Stimulated activated CD4-positive, alpha-beta T cell treated with anti-CD3 and anti-CD28 coated beads, Interleukin-2, amount 100 ng/mL, for 24 hours (primary cell): ENCODE measurements at places on chromosomes 2 and 18.

DNA sequence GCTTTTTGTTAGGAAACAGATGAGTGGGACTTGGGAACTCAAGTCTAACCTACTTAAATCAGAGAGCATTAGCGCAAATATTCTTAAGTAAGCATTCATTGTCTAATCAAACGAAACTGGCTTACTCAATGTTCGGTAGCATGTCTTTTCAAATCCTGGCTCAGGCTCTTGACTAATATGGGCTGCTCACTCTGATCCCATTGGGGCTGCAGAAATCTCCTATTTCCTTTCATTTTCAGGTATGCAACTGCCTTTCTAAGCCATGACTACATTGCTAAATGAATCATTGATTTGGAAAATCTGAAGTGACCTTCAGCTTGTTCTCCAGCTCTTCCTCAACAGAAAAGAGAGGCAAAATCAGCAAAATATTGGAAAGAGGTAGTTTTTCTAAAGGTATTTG lies 2084.4 kb upstream of the PIK3C3 start:
- no peak for DNase-seq

GRCh38 chr2:72952110-72952823 lies 34.9 kb downstream of the EMX1 start:
- DNase-seq: no peak

DNA sequence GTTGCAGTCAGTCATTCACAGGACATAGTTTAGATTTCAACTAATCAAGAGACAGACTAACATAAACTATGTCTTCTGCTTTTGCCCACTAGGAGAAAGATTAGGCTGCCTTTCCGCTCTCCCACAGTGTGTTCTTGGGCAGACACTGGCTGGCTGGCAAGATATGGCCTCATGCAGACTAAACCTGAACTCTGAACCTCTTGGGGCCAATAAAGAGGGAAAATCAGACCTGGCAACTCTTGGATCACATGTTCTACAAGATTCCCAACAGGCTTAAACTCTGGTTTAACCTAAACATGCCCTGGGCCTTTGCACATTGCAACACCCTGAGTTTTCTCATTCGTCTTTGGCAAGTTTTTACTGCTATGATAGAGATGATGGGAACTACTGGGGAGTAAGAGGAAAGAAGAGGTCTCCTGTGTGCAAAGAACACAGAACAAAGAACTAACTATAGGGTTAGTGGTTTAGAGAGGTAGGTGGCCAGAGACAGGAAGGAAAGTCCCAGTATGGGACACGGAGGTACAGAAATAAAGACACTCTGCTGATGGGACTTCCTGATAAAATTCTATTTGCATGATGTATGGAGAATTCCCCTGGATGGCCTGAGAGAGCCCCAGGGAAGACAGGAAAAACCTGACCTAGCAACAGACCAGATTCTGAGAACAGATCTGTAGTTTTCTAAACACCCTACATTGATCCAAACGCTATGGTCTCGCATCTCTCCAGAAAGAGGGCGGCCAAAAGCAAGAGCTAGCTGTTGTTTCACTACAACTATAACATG lies 2.0 kb upstream of the ATRAID start:
- DNase-seq: no peak

DNA sequence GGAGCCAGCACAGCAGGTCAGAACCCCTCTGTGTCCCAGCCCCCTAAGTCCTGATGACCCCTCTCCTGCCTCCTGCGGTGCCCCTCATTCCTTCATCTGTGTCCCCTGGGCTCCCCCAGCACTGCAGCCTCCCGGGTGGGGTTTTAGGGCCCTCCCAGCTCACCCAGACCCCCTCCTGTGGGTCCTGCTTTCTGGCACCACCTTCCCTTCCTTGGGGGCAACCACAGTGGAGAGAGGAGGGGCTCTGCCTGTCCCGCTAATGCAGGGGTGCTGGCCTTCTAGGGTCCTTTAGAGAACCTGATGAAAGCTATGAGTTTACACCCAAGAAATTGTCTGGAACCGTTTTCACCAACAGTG lies 42.7 kb upstream of the ALPP start:
- DNase-seq: no peak

DNA sequence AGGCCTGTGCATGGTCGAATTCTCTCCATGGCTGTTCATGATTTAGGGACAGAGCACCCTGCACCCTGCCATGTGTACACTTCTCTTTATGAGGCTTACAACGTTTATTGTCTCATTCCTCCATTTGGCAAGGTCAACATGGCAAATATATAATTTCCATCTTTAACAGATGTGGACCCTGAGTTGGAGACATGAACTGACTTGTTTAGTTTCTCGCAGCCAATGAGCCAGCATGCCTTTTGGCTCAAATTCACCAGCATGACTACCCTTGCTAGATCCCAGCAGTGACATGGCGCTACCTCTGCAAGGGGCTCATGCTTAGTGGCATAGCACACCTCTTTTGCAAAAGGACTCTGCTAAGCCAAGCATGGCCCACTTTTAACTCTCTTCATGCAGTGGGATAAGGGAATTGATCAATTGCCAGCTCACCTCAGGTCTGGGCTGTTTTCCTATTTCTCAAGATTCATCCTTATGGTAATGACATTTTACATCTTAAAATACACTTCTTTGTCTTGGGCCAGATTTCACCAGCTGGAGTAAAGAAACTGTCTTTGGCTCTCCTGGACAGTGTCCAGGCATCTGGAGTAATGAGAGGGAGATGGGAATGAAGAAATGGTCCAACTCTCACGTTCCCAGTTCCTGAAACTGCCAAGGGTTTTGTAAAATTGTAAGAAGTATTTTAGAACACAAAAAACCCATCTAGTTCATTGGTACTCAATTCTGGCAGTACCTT lies 159.5 kb downstream of the SETBP1 start:
- no peak for DNase-seq

GRCh38 chr2:154182008-154182407 lies 310.3 kb downstream of the GALNT13 start:
- no peak for DNase-seq

GRCh38 chr2:3634596-3635121 lies 23.3 kb upstream of the ALLC start:
- no peak for DNase-seq

GRCh38 chr2:10124538-10125045 lies 2.1 kb downstream of the RRM2 start:
- DNase-seq: no peak

DNA sequence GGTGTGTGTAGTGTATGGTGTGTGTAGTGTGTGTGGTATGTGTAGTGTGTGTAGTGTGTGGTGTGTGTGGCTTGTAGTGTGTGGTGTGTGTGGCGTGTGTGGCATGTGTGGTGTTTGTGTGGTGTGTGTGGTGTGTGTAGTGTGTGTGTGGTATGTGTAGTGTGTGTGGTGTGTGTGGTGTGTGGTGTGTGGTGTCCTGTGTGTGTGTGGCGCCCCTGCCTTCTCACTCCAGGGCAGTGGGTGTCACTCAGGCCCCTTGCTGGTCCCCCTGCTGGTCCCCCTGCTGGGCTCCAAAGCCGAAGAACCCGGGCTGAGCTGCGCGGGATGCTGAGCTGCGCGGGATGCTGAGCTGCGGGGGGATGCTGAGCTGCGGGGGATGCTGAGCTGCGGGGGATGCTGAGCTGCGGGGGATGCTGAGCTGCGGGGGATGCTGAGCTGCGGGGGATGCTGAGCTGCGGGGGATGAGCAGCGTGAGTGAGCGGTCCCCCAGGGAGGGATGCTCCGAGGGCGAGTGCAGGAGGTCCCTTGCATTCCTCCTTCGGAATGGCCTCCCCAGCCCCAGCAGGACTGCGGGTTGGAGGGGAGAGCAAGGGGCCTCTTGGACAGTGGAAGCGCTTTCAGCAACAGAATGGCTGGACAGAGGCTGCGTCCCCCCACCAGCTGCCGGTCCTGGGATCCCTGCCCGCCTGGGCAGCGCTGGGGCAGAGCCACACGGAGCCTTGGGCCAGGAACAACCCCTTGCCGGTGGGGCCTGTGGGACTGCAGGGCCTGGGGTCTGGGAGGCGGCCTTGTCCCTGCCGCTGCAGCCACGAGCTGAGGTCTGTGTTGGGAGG lies 3.4 kb upstream of the RTP5 start:
- DNase-seq: no peak
